Mucosa of gallbladder (tissue), 1 donor: ENCODE measurements at places on chromosomes 3 and 15.
A peak's percentile ranks its signal among the peaks of the same experiment; 100 is the strongest.

- no peak for DNase-seq
Observed at GRCh38 chr3:186520957-186521842, 23.0 kb downstream of the CRYGS start.

- no peak for DNase-seq
Observed at GRCh38 chr3:34868935-34869334, 770.4 kb upstream of the ARPP21 start.

DNA sequence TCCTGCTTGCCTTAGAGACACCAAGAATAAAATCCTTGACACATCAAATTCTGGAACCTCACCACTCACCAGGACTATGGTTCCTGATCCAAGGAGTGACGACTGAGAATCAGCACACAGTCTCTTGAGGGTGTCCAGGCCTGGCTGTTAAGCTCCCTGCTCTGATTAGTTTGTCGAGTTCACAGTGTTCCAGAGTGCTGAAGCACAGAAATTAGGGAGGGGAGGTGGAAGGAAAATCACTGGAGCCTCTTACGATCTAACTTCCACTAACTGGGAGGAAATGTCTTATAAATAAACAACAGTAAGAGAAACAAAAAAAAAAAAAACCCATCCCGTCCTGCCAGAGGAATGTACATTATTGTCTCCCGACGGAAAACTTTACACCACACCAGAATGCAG is 330.2 kb downstream of the TIGIT start:
- peak; percentile 46 for DNase-seq

- no peak for DNase-seq
Observed at GRCh38 chr3:159322322-159322939, 520.6 kb downstream of the MFSD1 start.

GRCh38 chr15:38168467-38169070 is 84.1 kb upstream of the SPRED1 start:
- no peak for DNase-seq

DNA sequence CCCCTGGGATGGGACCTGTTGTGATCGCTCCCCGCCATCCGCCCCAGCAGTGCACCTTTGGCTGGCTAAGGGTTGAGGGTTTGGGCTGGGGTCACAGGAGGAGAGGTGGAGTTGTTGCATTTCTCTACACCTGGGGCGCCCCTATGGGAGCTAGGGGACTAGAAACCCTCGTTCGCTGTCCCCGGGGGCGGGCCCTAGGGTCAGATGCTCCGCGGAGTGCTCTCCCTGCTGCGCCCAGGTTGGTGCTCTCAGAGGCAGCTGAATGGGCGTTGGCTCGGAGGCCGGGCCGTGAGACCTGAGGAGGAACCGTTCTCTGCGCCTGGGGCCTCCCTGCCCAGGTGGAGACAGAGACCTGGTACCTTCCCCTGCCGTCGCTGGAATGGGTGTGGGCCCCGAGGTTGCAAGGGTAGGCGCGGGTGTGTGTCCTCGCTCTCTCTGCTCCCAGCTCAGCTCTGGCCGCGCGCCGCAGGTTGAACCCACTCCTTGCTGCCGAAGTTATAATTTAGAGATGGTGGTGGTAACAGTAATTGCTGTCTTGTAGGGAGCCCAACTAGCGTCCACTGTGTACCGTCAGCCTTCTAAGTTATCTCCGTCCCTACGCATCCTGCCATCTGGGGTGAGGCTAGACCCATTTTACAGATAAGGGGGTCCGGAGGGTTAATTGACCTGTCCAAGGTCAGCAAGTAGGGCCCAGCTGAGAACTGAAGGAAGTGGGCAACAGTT is 965 bp downstream of the FLNB start:
- no peak for DNase-seq

DNA sequence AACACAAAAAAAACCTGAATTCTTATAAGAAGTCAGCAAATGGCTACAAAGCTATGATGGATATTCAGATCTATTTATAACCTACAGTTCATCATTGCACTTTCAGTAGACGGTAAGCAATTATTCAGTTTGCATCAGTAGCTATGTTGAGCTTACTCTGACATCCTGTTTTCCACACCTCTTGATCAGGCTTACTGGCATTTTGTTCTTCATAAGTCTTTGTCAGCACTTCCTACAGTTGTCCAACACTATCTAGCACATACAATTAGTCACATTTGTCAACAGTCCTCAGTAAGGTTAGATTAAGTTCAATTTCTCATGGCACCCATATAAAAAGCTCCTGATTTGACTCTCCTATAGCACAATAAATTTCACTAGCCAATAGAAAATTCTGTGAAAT is 71.2 kb upstream of the ST3GAL6 start:
- no peak for DNase-seq

- DNase-seq, result no peak
Observed at GRCh38 chr3:157958457-157958856, 147.8 kb downstream of the SHOX2 start.

- DNase-seq, result no peak
Observed at GRCh38 chr3:77053795-77054194, 13.9 kb downstream of the ROBO2 start.

DNA sequence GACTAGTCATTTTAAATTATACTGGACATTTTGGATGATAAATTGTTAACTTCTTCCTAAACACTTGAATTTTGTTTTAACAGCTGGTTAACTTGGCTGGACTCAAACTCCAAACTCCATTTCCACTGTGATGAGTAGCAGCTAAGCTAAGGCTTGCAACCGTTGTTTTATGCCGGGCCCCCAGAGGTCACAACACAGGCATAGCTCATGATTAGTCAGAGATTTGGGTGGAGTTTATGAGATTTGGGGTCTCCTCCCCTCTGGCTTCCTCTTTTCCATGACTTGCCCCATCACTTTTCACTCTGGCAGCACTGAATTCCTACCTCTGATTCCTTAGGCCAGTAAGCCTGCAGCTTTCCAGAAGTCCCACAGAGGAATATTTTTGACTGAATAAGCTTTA is 12.8 kb downstream of the THAP10 start:
- DNase-seq, result no peak

DNA sequence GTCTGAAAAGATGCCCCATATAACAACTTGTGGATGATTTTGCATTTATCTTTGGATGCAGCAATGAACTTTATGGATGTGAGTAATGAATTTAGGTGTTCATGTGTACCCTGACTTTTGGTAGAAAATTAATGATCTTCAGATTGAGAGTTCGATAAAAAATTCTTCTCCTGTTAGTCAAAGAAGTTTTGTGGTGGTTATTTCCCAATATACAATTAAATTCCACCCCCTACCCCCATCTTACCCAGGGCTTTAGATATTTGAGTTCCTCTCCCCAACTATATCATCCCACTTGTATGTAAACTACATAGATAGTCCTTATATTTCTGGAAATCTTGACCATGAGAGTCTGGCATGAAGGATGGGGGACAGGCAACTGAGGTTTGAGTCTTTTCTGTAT is 126.1 kb upstream of the ALDH1A3 start:
- no peak for DNase-seq

DNA sequence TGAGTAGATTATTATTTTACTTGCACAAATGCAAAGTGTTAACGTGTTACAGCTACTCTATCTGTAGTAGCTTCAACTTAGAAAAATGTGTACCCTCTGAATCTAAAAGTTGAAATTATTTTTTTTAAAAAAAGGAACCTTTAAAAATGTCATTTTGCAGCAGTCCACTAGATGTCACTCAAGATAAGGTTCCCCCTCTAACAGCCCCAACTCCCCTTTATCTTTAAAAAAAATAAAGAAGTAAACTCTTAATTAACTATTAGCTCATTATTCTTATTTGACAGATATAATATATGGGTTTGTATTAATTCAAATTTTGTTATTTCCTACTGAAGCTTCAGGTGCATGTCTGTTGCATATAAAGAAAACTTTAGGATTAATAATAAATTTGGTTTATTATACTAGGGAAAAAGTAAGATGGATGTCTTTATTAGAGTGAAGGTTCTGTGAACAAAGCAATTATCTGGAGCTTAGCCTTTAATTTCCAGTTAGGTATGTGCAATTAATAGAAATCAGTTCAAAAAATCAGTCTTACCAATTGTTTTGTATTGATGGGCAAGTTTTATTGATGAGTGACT is 288.5 kb downstream of the VGLL3 start:
- no peak for DNase-seq

- no peak for DNase-seq
Observed at GRCh38 chr3:30315447-30315846, 291.0 kb upstream of the TGFBR2 start.

- DNase-seq, result no peak
Observed at GRCh38 chr15:85044894-85045293, 63.2 kb downstream of the PDE8A start.

- DNase-seq, result no peak
Observed at GRCh38 chr3:101189796-101190195, 130.6 kb downstream of the IMPG2 start.

DNA sequence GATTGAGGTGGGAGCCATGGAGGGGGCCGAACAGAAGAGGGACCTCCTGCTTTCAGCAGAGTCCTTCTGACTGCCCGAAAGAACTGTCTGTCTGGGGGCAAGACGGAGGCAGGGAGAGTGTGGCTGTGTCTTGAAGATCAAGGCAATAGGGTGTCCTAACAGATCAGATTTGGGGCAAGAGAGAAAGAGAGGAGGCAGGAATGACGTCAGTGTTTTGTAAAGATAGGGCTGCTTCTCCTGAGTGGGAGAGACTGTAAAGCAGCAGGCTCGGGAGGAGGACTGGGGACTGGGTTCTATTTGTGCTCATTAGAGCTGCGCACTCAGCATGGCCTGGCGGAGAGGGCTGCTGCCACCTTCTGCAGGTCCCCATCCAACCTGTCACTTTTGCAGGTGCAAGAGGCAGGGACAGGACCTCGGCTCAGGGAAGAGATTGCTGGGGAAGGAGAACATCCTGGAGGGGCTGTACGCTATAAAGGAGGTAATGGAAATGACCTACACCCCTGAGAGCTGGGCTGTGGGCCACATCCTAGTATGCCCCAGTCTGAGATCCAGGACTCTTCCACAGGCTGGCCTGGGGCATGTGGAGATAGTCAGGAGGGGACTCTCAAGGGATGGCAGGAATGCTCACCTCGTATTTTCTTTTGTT is 29.0 kb upstream of the FGD5 start:
- DNase-seq, result no peak

DNA sequence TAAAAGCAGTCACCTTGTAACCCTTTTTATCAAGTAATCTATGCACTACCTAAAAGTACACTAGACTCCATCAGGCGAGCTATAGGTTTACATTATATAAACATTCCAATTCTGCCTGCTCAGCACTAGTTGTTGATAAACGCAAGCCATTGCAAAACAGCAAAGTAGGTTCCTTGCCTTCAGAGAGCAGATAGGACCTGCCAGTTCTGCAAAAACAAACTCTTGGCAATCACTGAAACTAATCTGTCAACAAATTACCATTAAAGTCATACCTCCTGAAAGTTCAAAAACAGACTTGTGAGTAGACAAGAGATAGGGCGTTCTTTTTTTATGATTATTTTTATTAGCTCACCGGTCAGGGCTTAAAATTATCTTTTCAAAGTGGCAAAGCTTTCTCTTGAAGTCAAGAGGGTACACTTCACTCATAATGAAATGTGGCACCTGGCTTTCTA is 392.5 kb downstream of the FOXP1 start:
- DNase-seq, result no peak

- DNase-seq, result no peak
Observed at GRCh38 chr15:78319588-78319987, 20.2 kb upstream of the SKIC8 start.

DNA sequence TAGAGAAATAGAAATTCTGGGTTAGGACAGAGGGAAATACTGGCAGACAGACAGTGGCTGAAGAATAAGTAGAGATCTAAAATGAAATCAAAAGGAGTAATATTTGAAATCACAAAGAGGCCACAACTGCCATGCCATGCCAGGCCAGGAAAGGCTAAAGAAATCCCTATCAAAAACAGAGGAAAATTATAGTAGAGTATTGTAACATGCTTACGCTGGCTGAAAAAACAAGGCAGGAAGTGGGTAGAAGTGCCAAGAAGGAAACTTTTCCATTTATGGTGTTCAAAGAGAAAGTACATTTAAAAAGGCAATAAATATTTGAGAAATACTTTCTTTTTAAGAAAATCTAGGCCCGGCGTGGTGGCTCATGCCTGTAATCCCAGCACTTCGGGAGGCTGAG is 415.7 kb downstream of the PLCL2 start:
- no peak for DNase-seq

DNA sequence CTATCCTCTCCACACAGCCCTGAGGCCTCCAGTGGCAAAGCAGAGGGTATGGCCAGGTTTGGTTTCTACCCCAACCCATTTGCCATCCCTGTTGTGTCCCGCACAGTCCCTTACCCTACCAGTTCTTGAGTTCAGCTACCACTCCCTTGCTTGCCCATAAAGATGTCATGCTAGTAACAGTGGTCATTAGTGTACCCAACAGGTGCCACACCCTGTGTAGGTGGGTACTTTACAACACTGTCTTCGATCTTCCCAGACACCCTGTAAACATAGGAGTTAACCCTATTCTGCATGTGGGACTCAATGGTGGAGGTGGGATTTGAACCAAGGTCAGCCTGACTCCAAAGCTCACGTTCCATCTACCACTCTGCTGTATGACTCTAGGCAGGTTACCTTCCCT is 23.2 kb downstream of the LINGO1 start:
- DNase-seq, result no peak

DNA sequence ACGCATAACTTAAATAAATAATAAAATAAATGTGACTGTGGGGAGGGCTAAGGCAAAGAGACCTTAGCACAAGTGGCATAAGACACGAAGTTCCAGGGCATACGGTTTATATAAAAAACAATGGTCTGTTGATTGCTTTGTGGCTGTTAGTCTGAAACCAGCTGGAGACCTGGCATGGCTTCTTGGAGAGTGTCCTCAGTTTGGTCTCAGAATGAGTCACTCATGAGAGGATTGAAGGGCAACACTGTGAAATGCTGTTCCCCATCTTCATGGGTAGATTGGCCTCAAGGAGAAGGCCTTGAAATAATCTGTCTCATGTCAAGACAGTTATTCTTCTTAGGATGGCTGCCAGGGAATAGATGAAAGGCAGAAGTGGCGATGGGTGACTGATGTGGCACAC is 62.2 kb downstream of the SOX2 start:
- no peak for DNase-seq

DNA sequence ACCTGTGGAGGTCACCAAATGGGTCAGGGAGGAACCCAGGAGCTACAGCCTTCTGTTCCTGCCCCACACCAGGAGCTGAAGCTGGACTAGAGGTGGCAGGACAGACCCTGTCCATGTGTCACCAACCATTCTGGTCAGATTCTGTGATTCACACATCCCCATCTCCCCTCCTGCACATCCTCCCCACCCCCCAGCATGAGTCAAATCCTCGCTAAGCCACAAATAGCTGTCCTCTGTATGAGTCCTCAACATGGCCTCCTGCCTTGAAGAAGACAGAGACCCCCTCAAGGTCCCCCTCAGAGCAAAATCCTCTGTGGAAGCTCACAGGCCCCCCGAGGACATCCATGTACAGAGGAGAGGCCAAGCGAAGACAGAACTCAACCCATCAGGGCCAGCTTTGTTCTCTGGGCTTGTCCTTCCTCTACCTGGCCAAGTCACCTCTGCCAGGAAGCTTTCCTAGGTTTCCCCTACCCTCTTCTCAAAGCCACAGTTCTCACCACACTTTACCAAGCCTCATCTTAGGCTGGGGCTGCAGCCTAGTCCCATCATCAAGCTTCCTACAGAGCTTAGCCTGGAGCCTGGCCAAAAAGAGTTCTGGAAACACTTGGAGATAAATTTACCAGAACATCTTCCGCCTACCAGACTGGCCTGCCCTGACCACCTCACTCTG is 17.1 kb downstream of the CACNA2D2 start:
- no peak for DNase-seq

GRCh38 chr15:68271854-68272471 is 5.6 kb upstream of the FEM1B start:
- peak; percentile 24 for DNase-seq
